Central memory CD4-positive, alpha-beta T cell (primary cell): ENCODE measurements at places on chromosomes 1 and 21.

DNA sequence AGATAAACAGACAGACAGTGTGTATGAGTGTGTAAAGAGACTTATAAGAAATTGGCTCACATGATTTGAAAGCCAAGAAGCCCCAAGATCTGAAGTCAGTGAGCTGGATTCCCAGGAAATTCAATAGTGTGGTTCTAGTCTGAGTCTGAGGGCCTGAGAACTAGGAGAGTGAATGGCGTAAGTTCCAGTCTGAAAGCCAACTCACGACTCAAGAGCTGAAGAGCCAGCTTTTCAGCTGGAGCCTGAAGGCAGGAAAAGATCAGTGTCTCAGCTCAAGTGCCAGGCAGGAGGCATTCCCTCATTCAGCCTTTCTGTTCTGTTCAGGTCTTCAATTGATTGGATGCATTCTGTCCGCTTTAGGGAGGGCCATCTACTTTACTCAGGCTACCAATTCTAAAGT is 257.2 kb downstream of the PLPP3 start:
- no peak for DNase-seq

DNA sequence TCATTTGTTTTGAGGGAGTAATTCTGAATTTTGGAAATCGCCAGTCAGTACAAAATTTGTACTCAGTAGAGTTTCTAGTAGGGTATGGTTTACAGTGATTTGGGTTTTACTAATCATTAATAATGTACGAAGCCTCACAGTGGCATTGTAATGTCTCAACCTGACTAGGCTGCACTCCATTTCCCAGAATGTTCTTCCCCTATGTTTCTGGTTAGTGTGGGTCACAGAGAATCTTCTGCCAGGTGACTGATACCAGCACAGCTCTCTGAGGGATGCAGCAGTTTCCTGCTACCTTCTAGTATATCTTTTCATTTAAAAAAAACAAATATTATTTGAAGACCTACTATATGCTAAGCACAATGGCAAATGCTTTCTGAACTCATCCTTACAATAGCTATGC is 112.9 kb downstream of the PTPN14 start:
- no peak for DNase-seq

DNA sequence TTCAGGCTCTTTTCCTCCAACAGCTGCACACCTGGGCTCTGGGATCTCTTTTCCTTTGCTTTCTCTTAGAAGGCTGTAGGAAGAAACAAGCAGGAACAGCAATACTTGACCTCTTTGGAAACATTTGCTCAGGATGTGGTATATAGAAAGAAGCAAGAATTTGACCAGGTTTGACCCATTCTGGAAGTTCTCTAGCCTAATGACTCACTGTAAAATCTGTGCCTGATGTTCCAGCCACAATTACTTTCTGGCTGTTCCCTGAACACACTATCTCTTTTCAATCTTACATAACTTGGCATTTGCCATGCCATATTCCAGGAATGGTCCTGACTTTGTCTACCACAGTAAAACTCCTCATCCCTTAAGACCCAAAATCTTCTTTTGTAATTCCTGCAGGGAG is 419.9 kb upstream of the DAB1 start:
- no peak for DNase-seq

- no peak for DNase-seq
These were observed 6.2 kb downstream of the C1orf115 start for GRCh38 chr1:220696226-220696862.

DNA sequence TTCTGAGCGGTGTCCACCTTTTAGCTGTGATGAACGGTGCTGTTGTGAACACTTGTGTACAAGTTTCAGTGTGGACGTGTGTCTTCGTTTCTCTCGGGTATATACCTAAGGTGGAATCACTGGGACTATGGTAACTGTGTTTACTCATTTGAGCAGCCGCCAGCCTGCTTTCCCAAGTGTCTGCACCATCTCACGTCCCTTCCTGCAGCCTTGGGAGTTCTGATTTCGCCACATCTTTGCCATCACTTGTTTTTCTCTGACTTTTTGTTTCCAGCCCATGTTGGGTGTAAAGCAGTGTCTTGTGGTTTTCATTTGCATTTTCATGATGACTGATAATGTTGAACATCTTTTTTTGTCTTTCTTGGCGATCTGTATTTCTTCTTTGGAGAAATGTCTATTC is 40.4 kb downstream of the COL18A1 start:
- DNase-seq: no peak

DNA sequence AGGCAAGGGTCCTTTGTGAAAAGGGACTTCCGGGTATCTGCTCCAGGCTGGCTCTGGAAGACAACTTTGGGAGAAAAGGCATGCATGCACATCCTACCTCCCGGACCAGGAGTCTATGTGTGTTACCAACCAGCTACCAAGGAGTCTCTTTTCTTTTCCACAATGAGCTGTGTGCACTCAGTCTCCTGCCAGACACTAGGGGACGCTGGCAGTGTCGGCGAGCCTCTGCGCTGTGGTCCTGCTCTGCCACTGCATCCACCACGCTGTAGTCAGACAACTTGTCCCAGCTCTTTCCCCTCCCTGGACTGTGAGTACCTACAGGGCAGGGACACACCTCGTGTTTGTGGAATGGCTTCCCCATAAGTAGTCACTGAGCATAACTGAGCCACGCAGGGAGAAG is 5.1 kb upstream of the SSR2 start:
- no peak for DNase-seq

GRCh38 chr1:225425201-225425786 is 2.5 kb downstream of the LBR start:
- DNase-seq: no peak

DNA sequence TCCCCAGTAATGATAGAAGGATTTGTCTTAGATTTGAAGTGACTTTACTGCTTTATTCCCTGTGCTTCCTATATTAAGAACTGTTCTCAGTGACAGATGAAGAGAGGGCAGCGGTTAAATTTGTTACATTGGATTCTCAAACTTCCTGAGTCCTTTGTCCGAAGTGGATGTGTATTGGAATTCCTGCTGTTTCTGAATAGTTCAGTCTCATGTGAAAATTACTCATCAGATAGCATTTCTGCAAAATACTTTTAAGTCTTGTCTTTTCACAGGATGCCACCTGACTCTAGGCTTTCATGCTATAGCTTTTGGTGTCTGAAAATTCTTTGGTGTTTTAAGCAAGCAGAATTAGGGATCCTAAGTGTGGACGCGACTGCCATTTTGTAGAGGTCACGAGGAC is 83.6 kb downstream of the PRDM2 start:
- DNase-seq: no peak

GRCh38 chr21:25396135-25396711 is 211.1 kb downstream of the MRPL39 start:
- DNase-seq: no peak

DNA sequence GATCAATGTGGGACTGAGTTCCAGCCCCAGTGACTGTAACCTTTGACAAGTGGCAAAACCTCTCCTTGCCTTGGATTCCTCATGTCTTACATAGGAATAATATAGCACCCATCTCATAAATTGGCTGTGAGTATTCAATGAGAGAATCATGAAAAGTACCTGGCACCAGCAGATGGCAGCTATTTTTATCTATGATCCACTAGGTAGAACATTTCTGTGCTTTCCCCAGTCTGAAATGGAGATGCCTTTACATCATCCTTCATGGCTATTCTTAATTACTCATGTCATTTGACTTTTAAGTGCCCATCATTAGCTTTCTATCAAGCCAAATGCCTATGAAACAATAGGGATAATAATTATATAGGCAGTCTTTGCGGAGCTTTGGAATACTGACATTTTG is 130.1 kb downstream of the TGFB2 start:
- no peak for DNase-seq

DNA sequence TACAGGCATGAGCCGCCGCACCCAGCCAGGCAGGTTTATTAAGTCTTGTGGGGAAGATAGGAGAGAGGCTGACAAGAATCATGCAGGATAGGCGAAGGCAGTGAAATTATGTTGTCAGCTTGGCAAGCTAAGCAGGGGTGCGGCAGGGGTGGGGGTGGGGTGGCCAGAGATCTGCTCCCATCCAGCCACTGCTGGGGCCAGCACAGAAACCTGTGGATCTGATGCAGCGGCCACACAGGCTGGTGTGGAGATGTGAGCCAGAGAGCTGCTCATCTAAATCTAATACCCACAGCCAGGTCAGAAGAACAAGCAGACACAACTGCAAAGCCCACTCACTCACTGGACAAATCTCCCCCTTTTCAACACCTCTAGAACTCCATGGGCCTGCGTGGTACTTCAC is 68.7 kb downstream of the KCTD3 start:
- no peak for DNase-seq

DNA sequence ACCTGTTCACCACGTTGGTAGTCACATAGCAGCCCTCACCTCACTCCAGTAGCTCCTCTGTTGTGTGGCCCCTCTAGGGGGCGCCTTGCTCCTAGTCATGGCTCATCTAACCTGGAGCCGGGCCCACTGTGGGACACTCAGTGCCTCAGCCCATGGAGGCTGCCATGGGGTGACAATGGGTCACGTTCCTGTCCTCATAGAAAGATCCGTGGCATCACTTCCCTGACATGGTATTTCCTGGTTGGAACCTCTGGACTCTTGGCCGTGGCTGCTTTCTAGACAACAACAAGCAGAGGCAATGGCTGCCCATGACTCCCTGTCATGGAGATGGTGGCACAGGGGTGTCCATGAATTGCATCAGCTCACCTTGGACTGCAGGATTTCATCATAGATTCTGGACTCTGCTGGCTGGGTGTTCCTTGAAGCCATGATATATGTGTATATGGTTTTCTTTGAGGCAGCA is 27.5 kb upstream of the SLAMF6 start:
- peak; percentile 27 for DNase-seq

DNA sequence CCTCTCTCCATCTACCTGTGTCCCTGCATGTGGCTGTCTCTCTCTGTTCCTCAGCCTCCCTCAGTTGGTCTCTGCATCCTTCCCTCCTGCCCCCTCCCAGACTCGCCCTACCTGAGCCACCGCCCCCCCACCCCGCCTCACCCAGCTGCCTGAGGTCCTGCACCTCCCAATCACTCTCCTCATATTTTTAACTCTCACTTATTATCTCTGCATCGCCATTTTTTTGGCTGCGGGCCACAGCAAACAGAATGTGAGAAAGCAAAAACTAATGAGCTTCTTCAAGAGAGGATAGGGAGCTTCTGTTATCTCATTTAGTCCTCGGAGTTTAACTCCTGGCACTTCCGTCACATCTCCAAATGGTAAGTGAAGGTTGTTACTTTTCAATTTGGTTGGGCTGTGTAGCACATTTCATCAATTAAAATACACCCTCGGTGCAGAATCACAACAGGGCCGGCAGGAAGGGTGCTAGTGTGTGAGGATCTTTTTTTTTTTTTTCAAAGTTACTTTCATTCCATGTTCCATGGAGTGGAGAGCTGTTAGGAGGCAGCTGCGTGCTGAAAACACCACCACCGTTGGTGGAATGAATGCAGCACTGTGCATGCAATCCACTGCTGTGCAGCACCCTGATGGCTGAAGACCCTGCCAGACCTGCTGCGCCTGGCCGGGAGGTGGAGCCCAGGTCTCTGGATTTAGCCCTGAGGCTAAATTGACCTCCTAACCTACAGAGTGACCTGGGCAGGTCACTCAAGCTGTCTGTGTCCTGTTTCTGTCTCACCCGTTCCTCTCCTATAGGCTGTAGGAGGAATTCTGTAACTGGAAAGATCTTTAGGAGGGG is 157.2 kb upstream of the NFIA start:
- DNase-seq: no peak

DNA sequence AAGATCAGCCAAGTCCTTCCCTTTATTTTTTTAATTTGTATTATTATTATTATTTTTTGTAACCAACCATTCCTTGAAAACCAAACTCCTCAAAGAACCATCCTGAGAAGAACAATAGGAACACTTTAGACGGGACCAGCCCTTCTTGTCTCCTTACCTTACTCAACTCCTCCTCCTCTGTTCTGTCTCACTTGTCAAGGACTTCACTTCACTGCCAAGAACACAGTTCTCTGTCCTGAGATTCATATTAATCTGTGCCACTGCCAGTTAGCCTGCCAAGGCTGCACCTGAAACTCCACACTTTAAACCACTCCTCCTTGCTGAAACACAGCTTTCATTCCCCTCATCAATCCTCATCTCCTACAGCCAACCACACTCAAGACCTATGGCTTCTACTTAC is 73.8 kb upstream of the ATP1A1 start:
- no peak for DNase-seq

DNA sequence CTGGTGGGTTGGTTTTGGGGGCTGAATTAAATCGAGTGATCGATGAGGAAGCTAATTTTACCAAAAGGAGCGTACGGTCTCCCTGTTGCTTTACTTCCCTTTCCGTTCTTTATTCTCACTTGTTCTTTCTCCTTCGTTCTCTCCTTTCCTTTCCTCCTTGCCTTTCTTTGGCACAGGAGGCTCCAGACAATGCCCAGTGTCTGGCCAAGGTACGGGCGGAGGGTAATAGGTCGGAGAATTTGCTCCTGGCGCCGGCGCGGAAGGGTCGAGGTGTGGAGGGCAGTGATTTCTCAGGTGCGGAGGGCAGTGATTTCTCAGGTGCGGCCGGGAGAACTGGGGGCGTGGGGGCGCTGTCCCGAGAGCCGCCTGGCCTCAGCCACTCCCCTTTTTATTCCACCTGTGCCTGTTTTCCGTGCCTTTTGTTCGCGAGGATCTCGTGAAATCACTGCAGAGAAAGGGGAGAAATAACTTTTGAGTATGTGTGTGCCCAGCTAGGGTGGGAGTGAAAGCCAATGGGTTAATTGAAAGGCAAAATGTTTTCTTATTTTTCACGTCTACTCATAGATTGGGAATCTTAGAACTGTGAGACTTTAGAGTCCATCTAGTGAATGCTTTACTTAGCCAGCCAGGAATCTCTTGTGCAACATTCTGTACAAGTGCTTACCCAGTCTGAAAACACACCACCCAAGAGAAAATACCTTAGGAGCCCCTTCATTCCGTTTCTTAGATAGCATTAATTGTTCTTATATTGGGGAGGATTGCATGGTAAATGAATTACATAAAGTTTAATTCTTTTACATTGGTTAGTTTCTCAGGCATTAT is 1.3 kb downstream of the FNBP1L start:
- DNase-seq: no peak

GRCh38 chr1:64092851-64093371 is 110.5 kb upstream of the UBE2U start:
- DNase-seq: no peak

DNA sequence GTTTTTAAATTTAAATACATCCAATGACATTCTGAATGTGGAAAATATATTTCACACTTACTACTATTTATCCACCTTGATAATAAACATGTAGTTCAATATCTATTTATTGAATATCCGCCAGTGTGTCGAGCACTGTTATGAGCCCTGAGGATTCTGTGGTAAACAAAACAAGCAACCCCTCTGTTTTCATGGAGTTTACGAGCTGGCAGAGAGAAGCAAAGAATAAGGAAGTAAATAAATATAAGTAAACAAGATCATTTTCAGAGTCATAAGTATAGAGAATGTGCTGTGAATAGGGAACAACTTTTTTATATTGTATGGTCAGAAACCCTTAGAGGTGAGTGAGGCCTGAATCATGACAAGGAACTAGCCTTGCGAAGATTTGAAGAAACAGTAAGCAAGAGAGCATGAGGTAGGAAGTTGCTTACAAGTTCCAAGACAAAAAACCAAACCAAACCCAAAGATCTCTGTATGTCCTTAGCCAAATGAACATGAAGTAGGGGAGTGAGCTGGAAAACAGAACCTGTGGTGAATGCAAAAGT is 6.4 kb upstream of the SERBP1 start:
- DNase-seq: no peak

- no peak for DNase-seq
These were observed 16.0 kb downstream of the QSOX1 start for GRCh38 chr1:180170546-180171151.
